NB4 (cell line): ENCODE measurements at places on chromosomes 6 and 20.

DNA sequence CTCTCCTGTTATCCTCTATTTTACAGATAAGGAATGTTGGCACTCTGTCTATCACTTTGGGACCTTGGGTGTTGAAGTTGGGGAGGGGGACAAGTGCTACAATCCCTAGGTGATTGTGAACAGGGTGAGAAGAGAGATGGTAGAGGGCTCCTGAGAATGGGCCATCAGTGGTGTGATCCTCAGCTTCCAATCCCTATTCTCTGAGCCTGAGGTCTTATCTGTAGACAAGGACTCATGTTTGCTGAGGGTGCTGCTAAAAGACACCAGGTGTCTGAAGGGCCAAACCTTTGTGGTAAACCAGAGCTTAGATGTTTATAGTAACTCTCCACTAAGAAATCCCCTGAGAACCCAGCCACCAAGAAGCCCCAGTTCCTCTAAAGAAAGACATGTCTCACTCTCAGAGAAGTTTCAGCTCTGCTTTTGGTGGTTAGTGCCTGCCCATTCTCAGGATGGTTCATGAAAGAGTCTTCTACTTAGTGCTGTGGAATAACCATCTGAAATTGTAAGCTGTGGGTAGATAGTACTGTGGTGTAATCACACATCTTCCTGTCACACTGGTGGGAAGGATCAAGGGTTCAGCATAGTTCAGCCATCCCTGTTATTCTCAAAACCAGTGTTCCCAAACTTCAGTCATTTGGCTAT lies 58.2 kb upstream of the IL20RA start:
- peak; percentile 20 for DNase-seq

- DNase-seq = no peak
Measured at GRCh38 chr20:46985250-46985649, 90.6 kb downstream of the EYA2 start.

GRCh38 chr20:51889466-51889865 lies 87.1 kb upstream of the SALL4 start:
- no peak for DNase-seq

- DNase-seq = no peak
Measured at GRCh38 chr6:20709451-20709850, 175.2 kb downstream of the CDKAL1 start.

DNA sequence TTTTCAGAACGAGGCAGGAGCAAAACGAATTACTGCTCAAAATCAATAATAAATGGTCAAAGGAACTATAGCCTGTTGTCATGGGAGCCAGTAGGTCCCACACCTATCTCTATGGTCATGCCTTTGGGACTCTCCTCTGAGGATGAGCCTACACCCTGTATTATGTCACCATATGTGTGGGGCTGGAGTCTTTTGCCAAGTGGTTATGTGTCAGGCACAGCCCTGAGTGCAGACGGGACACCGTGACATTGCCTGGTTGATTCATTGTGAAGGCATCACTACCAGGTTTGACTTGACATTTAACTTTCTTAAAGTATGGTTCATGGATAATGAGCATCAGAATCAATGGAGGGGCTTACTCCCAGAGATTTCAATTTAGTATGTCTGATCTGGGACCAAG lies 23.6 kb downstream of the BMP6 start:
- no peak for DNase-seq

DNA sequence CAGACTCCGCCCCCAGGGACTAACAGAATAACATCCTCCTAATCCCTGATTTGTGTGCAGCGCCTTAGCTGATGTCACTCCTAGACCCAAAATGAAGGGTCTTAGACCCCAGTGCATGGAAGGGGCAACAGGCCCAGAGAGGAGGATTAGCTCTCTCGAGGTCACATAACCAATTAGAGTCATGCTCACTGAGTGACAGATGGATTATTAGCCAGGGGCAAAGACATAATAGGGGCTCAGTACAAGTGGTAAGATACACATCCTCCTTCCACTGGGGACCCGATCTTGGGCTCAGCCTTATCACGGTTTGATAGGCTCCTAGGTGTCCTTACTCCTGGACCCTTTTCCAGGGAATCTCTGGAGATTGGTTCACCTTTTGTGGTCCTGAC lies 858 bp downstream of the TP53INP2 start:
- DNase-seq = no peak

GRCh38 chr6:33604941-33605854 lies 15.9 kb upstream of the ITPR3 start:
- DNase-seq = peak; percentile 47

GRCh38 chr20:41304424-41305079 lies 13.0 kb downstream of the ZHX3 start:
- DNase-seq = no peak

DNA sequence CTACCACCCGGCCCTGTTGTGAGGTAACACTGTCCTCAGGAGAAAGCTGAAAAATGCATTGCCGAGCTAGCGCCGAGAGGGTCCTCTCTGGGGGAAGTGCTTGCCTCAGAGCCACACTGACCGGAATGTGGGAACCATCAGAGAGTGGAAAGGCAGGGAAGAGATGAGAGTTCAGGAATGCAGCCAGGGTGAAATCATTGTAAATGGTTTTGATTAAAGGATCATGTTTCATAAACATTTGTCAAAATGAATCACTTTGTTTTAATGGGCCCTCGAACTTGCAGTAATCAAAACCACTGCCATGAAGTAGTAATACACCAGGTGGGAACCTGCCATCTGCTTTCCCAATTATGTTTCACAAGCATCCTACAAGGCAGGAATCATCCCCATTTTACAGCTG lies 16.9 kb upstream of the IL17F start:
- no peak for DNase-seq

DNA sequence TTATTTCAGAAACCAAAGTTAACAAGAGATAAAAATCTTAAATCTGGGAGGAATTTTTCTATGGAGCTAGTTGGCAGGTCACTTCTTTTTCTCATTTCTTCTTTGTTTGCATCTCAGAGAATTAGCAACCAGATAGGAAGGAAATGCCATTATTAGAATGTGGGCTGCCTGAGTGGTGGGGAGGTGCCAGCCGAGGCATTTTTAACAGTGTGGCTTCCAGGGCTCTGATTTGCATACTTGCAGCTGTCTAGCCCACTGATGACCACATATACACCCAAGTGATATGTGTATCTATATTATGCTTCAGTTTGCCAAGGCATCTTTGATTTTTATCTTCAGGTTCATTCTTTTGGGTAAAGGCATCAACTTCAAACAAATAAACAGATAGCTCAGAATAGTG lies 206.7 kb downstream of the CLIC5 start:
- DNase-seq = no peak

GRCh38 chr6:158232316-158233213 lies 64.4 kb downstream of the GTF2H5 start:
- peak; percentile 69 for DNase-seq

DNA sequence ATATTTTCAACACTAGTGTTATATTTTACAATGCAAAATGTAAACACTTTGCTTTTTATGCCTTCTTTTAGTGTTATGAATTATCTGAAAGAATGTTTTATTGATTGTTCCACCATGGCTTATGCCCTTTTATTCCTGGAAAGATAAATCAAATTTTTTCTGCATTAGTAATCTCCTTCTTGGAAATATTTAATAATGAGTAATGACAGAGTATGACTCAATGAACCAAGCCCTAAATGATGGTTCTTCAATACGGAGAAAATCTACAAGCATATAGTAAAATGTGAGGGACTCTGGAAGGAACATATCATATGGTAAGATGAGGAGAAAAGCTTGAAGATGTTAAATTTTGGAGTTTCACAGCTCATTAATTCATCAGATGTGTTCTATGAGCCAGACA lies 929.6 kb downstream of the C6orf118 start:
- no peak for DNase-seq
